Activated CD4-positive, alpha-beta T cell treated with anti-CD3 and anti-CD28 coated beads for 4 hours (primary cell): ENCODE measurements at places on chromosomes 7 and 10.

DNA sequence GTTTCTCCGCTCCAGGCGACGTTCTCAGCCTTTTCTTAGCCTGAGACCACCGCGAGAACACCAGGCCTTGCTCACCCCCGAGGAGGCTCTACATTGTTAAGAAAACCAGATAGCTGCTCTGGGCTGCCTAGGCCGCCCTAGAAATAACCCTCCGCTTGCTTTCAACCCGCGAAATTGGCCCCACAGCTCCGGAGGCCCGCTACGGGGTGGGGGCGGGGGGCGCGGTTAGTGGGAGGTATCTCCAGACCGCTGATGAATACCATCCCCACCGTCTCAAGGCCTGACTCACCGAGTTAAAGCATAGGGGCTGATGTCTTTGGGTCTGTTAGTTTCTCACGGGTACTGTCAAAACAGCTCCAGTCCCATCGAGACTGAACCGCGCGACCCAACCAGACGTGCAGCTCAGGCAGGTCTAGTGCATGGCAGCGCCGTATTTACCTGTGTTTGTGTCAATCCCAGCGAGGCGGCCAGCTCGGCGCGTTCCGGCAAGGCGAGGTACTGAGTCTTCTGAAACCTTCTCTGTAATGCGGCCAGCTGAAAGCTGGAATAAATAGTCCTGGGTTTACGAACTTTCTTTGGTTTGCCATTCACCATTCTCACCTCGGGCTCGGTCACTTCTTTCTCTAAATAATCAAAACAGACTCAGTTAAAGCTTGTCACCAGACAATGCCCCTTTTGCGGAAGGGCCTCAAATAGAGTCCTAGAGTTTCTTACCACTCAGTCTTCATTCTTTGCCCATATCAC is 2.7 kb downstream of the DLX5 start:
- no peak for DNase-seq

DNA sequence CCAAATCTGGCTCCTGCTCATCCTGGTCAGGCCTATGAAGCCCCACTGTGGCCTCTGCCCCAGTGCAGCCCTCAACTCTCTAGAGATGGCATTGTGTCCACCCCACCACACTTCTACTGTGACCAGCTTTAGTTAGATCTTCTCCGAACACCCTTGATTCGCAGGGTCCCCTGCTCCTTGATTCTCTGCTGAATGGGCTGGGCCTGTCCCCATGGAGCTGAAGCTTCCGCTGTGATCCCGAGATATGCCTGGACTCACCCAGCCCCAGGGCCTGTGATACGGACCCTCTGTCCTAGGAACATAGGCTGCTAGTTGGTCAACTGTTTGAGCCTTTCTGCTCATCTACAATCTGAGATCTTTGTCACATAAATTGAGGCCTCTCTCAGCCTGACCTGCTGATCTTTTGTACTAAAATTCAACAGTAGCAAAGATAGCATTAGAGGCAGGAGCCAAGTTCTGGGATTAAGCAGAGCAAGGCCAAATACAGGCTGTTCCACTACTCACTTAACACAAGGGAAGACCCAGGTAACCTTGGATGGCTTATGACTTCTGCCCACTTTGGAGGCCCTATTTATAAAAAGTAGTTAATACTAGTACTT is 6.5 kb upstream of the PPIF start:
- DNase-seq = no peak

GRCh38 chr7:26060733-26061677 is 91.0 kb upstream of the NFE2L3 start:
- no peak for DNase-seq

DNA sequence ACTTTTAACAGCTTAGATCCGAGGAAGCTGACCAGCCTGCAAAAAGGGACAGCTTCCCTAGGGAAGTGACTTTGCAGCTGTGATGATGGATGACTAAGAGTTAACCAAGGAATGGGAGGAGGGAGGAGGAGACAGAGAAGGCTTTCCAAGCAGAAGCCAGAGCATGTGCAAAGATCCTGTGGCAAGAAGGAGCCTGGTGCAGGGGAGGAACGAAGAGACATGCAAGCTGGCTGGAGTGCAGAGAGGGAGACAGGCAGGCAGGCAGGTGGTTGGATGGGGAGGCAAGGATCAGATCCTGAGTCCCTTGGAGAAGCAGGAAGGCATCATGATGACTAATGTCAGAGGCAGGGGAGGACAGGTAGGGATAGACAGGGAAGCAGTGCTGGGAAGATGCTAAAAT is 148.8 kb downstream of the PFKFB3 start:
- no peak for DNase-seq

DNA sequence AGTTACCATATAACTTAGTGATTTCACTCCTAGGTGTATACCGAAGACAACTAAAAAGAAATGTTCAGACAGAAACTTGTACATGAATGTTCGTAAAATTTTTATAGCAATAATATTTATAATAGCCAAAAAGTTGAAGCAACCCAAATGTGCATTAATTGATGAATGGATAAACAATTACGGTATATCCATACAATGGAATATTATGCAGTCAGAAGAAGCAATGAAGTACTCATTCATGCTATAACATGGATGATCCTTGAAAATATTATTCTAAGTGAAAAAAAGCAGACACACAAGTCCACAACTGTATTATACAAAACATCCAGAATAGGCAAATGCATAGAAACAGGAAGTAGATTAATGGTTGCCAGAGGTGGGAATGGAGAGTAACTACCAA is 183.9 kb downstream of the RNLS start:
- DNase-seq = no peak

DNA sequence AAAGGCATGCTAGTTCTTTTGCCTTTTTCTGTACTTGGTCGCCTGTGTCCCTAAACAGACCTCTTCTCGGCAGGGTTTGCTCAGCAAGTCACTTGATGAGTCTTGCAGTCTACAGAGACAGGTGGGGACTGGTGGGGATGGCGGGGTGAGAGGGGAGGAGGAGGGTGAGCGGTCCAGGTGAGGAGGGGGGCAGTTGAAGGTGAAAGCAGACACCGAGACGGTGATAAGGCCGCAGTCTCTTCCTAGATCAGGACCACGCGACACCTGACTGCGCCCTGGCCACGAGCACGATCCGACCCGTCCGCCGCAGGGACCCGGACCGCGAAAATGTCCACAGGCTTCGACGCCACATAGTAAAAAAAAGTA is 566 bp downstream of the ASNS start:
- peak; percentile 48 for DNase-seq

- DNase-seq = no peak
Measured at GRCh38 chr10:125661431-125661940, 21.5 kb downstream of the TEX36 start.

- DNase-seq = no peak
Measured at GRCh38 chr7:84705706-84706105, 481.1 kb downstream of the SEMA3D start.

GRCh38 chr10:122018951-122019413 is 30.0 kb downstream of the TACC2 start:
- no peak for DNase-seq

DNA sequence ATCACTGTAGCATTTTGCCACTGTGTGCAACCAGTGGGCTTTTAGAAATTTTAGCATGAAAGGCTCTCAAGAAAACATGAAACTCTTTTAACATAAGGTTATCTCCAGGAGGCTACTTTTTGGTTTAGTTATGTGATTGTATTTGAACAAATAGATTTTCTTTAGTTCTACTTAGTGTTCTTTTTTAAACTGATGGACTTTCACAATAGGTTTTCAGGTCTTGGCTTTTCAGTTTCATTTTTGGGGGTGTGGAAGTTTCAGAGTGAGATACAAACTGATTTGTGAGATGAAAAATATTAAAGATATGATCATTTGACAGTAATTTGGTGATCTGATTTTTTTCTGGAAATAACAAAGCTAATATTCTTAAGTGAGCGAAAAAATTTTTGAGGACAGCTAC is 344.1 kb downstream of the PHF14 start:
- no peak for DNase-seq

DNA sequence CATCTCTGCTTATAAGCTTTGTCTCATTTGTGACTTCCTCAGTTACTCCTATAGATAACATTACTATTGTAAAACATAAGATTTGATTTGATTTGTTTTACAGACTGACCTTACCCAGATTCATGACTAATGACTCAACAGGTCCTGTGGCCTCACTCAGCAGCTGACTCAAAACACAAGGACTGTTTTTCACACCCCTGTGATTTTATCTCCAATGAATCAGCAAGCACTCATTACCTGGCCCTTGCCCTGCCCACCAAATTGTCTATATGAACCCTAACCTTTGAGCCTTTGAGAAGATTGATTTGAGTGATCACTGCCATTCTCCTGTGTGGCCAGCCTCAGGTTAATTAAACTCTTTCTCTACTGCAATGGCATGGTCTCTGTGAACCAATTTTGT is 1064.6 kb upstream of the LRRTM3 start:
- no peak for DNase-seq

GRCh38 chr10:11595395-11595692 is 16.1 kb downstream of the USP6NL start:
- no peak for DNase-seq

DNA sequence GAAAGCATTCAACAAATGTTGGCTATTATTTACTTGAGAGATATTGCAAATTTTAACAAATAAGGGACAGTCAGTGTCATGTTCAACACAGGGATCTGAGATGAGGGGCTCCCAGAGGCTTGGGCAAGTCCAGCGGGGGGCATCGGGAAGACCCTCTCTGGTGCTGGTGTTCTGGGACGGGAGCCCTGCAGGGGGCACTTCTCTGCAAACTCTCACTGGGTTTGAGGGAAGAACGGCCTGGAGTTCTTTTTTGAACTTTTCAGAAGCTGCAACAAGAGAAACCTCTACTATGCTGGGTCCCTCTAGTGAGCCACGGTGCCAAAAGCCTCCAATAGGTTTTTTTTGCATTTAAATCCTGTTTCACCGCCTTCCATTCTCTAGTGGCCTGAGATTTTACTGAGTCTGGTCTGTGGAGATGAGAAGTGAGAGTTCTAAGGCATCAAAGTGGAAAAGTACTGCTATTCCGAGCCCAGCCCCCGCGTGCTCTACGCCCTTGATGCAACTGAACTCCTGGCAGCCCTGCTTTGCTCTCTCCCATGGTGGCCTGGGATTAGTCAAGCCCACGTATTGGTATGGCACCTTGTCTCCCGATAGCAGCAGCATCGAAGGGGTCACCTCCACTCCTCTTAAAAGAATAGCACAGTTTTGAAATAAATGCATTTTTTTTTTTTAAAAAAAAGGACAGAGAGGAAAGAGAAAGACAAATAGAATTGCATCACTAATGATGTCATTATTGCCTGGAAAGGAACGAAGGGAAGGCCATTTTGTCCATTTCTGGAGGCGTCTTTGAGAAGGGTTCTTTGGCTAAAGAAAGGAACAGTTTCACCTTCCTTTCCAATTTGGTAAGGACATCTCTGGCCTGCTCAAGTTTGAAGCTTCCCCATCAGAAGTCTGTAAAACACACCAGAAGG is 43.5 kb downstream of the CLEC2L start:
- no peak for DNase-seq

- DNase-seq = no peak
Measured at GRCh38 chr7:24576171-24577025, 3.1 kb downstream of the PALS2 start.

DNA sequence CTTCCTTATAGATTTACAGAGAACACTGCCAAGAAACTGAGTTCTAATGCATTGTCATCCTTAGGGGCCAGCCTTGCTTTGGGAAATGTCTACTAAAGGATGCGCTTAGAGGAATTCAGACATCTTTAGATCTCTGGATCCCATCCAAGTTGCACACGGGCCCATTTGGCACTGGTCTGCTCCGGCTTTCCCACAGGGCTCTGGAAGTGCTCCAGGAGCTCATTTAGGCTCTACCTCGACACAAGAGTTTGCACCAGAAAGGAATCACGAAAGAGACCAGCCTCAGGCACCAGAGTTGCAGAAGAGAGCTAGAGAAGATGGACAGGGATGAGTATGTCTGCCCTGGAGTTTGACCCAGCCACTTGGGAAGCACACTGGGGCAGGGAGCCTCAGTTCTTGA is 150.1 kb upstream of the TMEM72 start:
- no peak for DNase-seq

DNA sequence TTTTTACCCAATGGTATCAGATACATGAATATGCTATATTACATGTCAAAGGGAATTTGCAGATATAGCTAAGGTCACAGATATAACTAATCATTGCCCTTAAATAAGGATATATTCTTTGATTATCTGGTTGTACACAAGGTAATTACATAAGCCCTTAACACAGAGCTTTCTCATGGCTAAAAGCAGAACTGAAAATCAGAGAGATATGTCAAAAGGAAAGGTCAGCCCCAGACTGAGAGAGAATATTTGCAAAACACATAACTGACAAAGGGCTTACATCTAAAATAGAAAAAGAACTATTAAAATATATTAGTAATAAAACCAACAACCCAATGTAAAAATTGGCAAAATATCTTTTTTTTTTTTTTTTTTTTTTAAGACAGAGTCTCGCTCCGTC is 1029.5 kb upstream of the LRRN3 start:
- DNase-seq = no peak

GRCh38 chr10:130900441-130901160 is 410.9 kb downstream of the TCERG1L start:
- no peak for DNase-seq

DNA sequence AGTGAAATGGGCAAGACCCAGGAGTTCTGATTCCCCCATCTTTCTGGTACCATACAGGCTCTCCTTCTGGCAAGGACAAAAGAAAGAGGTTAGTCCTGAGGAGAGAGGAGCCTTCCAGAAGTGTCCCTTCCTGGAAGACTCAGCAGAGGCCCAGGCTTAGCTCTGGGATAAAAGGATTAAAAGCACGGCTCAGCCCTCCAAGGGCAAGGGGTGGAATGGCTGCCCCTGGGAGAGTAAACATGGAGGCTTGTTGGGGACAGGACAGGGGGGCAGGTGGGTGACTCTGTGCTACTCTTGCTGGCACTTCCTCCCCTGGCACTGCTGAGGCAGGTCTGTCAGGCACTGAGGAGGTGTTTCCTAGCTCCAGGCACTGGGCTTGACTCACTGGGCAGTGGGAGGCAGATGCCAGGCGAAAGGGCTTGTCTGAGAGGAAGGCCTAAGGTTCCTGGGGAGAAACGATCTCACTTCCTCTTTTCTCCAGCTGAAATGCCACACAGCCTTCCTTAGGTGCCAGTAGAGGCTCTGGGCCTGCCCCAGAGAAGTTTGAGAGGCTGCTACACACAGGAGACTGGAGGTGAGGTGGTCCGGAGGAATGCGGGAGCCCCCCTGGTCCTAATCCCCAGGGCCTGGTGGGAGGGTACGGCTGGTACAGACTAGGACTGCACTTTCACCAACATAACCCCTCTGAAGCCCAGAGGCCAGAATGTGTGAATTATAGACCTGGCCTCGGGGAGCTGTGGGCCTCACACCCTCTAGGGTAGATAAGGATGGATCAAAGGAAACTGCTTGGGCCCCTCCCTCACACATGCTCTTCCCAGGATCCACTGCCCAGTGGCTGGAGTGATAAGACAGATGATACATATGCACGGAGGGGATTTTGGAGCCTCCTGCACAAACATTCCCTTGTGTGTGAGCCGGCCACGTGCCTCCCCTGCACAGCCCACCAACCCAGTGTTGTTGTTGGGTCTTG is 63.2 kb upstream of the PODXL start:
- DNase-seq = no peak

- peak; percentile 63 for DNase-seq
Measured at GRCh38 chr10:62637249-62638061, 167.1 kb upstream of the ADO start.
